Urothelium cell line (cell line): ENCODE measurements at places on chromosomes 6 and 20.

DNA sequence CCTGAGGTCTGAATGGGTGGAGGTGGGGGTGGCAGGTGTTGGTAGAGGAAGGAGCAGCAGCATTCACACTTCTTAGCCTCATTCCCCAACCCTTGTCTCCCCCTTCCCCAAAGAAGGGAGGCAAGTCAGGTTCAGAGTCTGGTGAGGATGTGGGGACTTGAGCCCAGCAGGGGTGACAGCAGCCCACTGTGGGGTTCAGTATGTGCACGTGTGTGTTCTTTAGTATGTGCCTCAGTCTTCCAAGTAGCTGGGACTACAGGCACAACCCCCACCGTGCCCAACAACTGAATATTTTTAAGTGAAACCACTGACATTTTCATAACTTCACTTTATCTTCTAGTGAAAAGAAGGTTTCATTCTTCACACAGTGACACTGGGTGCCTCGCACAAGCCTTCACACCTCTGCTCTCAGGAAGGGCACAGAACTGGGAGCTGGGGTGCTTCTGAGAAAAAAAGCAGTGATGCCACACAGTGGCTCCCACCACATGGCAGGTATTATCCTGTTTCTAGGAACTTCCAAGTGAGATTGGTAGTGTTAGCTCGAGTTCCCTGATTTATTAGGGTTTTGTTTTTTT is 33.4 kb upstream of the PRELID3B start:
- no peak for DNase-seq

- no peak for DNase-seq
Measured at GRCh38 chr6:48027704-48028435, 83.1 kb downstream of the PTCHD4 start.

- DNase-seq: no peak
Measured at GRCh38 chr6:130908188-130908587, 81.0 kb downstream of the SMLR1 start.

DNA sequence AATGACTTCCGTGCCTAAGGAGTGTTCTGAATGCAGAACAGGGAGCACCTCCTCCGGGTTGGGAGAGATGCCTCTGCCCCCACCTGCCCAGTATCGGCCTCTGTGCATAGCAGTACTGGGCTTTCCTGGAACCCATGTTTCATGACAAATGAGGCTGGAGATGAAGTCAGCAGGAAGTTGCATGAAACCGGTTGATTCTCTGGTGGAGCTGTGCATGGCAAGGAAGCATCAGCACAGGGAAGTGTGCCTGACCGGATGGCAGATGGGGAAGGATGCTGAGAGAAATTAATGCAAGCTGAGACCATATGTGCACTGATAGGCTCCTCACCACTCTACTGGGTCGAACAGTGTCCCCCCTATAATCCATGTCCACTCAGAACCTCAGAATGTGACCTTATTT is 155.5 kb downstream of the CDH26 start:
- DNase-seq: no peak

- no peak for DNase-seq
Measured at GRCh38 chr6:89787660-89788328, 31.8 kb downstream of the MDN1 start.

DNA sequence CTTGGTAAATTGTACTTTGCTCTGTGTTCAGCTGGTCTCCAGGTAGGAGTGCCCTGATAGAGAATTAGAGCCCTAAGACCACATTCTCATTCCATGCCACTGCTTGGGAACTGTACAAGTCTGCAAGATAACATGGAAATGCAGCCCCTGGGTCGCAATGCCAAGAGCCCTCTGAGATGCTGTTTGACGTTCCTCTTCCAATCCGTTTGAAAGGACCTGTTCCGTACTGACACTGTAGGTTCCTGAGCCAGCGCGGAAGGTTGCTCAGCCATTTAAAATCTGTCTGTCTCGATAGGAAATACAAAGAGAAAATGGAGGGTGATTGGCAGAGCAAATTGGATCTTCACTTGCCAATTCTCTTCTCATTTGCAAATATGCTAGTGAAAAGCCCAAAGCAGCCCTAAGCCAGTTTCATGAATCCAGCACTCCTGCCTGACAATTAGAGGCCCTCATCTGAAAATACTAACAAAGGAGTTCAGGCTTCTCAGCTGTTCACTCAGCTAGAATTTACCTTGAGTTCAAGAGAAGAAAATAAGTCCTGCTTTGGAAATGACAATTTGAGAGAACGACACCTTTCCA is 100.6 kb upstream of the AFDN start:
- no peak for DNase-seq

DNA sequence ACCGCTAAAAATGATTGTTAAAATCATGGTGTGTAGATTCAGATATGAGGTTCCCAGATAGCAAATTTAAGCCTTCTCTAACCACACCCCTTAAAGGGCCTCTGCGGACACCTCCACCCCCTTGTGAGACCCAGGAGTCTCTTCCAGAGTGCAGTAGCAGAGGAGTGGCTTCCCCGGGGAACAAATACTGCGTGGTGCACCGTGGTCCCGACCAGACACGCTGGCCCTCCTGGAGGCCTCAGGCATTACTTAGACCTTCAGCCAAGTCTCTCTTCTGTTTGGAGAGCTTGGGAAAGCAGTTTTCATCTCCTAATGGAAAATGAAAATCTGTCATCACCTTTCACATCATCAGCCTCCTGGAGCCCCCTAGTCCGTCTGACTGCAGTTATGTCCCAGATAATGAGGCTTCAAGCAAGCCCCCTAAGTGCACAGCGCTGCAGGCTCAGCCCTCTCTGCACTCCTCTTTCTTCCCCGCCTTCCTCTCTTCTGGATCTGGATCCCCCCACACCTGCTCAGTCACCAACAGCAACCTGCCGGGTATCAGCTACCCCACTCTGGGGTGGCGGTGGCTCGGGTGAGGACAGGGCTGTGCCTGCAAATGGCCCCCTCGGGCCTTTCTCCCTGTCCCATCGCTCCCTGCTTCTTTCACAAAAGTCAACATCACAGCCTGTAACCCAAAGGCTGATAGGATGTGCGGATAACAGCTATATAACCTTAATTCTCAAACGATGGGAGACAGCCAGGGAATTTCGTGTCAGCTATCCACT is 58.8 kb upstream of the TAGAP start:
- DNase-seq: no peak

GRCh38 chr6:158467923-158468322 is 92.0 kb upstream of the TMEM181 start:
- DNase-seq: no peak

DNA sequence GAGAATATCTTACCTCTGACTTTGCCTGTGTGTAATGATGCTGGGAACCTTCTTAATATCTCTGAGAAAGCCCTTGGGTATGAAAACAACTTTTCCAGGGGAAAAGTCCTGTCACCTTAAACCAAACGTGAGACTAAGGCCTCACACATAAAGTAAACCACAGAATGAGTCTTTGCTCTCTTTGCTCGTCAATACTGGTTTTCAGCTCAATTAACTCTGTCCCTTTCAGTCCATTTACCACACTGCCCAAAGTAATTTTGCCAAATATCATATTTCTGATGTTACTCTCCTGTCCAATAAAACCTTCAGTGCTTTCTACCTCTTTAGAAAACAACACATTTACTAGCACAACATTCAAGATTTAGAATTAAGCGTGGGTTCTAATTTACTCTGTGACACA is 100.5 kb upstream of the HMGCLL1 start:
- no peak for DNase-seq
